ENCODE measurements at places on chromosomes 4 and X.

DNA sequence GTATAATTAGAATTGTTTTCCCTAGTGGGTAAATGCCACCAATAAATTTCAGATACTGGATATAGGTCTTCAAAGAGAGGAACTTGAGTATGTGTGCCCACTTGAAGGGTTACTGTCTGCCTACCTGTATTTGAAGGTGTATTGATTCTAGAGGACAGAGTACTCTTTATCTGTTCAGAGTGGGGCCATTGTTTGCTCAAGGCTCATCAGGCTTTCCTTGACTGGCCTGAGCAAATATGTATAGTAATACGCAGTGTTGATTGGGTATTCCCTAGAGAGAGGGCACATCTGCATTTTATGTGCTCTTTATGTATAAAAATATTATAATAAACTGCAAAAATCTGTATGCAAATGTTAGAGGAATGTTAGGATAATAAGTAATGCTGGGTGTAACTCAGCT is 23.7 kb downstream of the RP2 start:
- no peak for DNase-seq

DNA sequence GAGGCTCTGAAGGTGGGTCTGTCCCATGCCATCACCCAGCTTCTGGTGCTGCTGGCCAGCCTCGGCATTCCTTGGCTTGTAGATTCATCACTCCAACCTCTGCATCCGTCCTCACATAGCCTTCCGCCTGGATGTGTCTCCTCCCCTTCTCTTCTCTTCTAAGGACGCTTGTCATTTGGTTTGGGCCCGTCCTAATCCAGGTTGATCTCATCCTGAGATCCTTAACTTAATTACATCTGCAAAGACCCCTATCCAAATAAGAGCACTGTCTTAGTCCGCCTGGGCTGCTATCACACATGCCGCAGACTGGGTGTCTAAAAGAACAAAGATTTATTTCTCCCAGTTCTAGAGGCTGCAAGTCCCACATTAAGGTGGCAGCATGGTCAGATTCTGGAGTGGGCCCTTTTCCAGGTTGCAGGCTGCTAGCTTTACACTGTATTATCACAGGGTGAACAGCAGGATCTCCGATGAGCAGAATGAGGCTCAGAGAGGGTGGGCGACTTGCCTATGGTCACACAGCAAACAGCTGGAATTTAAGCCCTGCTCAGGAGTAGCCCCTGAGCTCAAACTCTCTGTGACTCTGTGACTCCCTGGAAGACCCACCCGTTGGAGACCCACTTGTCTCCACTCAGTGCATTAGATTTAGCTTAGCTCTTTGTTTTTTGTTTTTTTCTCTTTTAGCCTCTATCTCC is 113.1 kb downstream of the STK32B start:
- no peak for DNase-seq

DNA sequence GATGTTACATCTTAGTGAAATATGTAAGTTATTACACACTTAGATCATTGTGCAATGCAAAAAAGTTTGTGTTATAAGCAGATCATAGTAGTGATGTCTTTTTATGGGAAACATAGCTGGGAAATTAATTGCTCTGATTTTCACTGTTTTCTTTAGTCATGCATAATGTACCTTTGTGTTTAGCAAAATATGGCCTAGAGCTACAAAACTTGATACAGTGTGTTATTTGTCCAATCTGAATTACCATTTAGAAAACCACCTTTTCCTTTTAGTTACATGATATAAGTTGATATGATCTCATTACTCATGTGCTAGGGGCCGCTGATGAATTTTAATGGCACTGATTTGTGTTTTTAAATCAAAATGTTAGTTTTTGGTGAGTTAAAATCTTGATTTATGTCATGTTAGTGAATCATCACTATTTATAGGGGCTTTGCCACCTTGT is 2.0 kb downstream of the BMPR1B start:
- DNase-seq = no peak

GRCh38 chr4:167956676-167957075 is 135.7 kb upstream of the ANXA10 start:
- no peak for DNase-seq

GRCh38 chr4:48722509-48723446 is 57.3 kb downstream of the FRYL start:
- DNase-seq = no peak

DNA sequence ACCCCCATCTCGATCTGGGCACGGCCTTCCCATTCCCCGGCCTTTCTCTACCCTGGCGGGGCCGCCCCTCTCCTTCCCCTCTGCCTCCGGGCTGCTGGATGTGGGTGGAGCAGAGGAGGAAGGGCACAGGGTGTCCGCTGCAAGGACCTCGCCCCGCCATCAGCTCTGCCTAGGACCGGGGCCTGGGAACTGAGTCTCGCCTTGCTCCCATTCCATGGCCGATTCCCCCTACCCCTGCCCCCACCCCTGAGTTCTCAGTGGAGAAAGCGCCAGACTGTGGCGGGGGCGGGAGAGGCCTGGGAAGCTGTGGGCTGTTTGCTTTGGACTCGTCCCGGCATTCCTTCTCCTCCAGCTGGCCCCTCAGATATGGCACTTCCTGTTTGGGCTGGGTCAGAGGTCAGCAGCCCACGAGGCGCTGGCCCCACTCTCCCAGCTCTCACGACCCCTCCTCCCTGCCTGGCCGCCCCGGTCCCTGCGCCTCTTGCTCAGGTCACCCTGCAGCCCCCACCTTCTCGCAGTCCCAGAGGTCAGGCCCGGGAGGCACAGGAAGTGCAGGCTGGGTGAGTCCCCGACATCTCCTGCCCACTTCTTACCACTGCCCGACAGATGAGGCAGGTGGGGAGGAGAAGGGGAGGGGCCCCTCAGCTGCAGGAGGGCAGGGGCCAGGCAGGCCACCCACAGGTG is 6.4 kb upstream of the BGN start:
- peak; percentile 20 for DNase-seq
